ENCODE measurements at places on chromosomes 4 and X. TPM values are rescaled to one million over a fixed set of nuclear protein-coding genes. Genes with fewer than 3 reads are reported as not detected.

GRCh38 chrX:52341493-52341892, 27.3 kb upstream of the XAGE2 start:
- DNase-seq, result no peak

DNA sequence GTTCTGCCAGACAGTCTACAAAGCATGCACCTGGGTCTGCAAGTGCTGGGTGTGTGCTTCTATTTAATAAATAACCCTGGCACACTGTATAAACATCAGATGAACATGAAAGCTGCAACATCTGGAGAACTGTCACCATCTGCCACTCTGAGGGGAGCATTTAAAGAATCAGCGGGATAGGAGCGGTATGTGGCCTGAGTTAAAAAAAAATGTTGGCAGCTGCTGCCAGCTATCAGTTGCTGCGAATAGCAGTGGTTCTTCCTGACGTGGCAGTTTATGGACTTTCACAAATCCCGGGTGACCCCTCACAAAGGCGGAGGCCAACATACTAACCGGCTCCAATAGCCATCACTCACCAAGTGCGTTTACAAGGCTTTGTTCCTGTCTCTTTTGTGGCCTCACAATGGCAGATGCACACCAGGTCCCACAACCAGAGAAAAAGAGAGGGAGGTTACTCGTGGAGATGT, 95.1 kb downstream of the RASL11B start:
- no peak for DNase-seq

DNA sequence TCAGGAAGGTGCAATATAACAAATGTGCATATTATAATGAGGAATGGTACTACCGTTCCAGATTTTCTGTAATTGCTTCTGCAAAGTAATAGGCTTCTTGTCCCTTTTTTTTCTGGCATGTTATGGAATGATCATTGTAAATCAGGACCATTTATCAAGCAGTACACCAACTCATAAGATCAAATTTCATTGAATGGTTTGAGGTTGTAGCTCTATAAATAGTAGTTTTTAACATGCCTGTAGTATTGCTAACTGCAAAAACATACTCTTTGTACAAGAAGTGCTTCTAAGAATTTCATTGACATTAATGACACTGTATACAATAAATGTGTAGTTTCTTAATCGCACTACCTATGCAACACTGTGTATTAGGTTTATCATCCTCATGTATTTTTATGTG, 12.6 kb downstream of the IBSP start:
- DNase-seq, result no peak

GRCh38 chr4:38162240-38162784, 202.1 kb downstream of the PTTG2 start:
- DNase-seq, result no peak

The PCDH10 gene
- total RNA-seq, result 3.3 TPM

The CSAG2 gene
- not detected for total RNA-seq
